Fibroblast of the conjunctiva (primary cell): ENCODE measurements at places on chromosomes 3 and 15.

DNA sequence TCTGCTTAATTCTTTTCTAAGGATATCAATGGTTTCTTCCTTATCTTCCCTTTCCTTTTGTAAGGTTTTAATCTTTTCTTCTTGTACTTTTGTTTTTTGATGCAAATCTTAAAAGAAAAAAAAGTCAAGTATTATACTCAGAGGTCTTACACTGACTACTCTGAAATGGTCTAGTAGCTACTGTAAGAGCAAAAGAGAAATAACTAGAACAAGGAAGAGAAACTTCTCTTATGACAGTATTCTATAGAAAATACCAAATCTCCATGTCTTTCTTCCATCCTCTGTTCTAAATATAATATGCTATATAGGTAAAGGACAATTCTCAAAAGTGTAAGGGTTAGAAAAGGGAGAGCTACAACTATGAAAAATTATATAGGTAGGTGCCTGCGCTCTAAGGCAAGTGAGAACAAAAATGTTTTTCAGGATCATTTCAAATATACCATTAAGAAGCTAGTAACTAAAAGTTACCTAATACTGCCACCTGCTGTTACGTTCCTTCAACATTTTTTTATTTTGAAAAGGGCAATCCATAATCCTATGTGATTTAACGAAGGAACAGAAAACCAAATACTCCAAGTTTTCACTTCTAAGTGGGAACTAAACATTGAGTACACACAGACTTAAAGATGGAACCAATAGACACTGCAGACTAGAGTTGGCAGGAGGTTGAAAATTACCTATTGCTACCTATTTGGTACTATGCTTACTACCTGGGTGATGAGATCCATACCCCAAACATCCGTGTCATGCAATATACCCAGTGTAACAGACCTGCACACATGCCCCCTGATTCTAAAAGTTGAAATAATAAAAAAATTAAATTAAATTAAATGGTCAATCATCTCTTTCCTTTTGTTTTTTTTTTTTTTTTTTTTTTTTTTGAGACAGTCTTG, 36.7 kb downstream of the CIP2A start:
- DNase-seq = peak; percentile 35

GRCh38 chr15:38701149-38701548, 136.5 kb upstream of the RASGRP1 start:
- no peak for DNase-seq

DNA sequence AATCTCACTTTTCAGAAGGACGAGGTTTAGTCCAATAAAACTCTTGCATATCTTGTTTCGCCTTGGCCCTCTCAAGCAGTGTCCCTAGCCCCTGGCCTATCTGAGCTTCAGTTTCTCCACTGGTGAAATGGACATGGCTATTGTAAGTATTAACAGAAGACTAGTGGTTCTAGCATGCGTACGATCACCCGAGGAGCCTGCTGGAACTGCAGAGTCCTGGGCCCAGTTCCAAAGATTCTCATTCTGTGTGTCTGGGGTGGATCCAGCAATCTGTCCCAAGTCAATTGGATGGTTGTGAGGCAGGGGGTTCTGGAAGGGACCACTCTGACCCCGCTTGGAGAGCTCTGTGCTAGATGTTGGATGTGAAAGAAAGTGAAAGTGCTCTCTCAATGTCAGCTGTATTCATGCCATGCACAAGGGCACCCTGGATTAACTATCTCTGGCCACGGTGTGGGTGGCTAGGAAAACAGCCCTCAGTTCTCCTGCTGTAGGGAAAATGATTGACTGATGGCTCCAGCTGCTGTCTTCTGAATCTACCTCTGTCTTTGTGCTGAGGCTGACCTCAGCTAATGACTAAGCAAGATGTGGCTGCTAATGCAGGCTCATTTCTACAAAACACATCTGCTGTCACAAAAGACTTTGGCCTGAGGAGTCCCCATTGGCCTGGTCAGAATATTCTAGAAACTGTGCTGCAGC, 1.9 kb upstream of the PLA1A start:
- no peak for DNase-seq

GRCh38 chr3:168914662-168915061, 748.9 kb downstream of the MECOM start:
- no peak for DNase-seq

DNA sequence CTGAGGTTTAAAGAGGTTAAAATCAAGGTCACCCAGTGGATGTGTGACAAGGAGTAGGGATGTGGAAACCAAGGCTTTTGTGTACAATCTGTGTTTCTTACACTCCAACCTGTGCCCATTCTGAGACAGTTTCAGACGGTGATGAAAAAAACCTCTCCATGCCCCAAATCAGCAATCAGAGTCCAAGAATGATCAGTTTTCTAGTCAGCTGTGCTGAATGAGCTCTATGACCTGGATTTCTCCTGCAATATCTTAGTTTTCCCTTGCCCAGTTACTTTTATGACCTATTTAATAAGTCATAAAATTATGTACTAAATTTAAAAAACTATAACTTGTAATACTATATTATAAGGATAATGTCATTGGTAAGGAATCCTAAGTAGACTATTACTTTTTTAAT, 37.5 kb upstream of the CBLB start:
- DNase-seq = no peak

- no peak for DNase-seq
Observed at GRCh38 chr3:195072916-195073564, 197.9 kb downstream of the XXYLT1 start.

DNA sequence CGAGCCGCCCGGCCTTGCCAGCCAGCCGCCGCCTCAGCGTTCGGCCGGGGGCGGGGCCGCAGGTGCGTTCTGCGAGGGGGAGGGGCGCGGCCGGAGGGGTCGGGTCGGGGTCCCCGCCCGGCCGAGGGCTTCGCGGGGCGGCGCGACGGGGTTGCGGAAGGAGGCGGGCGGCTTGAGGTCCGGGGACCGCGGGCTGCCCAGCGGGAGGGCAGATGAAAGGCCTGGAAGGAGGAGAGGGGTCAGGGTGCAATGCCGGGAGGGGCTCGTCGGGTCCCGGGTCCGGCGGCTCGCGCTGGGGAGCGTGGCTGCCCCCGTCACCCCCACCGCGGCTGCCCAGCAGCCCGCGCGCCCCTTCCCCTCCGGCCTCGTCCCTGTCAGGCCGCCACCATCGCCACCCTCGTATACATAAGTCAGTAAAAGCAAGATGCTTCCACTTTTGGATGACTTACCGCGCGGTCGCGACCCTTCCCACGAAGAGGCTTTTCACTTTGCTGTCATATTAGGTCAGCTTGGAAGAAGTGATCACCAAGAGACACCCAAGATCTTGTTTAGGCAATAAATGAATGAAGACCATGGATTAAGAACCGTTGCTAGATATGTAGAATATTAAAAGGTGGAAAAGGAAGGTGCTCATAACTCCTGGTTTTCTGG, 620 bp upstream of the ANP32A start:
- DNase-seq = no peak

DNA sequence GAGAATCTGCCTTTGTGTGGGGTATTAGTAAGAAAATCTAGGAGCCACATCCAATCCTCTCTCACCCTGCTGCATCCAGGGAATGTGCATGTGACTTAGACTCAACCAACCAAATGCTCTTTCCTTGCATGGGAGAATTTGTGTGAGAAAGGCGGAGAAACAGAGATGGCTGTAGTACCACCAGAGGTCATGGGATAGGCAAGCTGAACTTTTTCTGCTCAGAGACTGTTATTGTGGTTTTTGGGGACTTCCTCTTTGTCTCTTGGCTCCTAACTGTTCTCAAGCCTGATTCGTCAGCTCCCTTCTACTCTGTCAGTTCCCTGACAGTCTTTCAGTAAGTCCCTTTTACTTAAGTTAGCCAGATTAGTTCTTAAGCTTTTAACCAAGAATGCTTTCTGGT, 2.6 kb upstream of the ZSCAN2 start:
- DNase-seq = no peak

GRCh38 chr3:69305011-69305410, 80.9 kb downstream of the FRMD4B start:
- no peak for DNase-seq

DNA sequence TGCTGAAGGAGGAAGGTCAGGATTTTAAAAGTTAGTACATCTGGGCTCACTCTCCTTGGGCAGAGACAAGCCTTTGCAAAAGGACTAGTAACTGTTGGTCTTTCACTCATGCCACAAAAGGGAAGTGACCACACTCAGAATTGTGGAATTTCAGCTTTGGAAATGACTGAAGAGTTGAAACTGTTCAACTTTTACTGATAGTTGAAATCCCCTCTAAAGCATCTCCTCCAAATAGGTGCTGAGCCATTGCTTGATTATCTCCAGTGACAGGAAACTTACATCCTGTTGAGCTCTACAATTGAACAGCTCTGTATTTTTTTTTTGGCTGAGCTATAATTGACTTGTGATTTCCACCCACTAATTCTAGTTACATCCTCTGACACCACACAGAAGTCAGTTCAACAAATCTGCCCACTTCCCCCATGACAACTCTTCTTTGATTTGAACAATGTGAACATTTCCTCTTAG, 254.8 kb upstream of the TPRG1 start:
- DNase-seq = no peak

DNA sequence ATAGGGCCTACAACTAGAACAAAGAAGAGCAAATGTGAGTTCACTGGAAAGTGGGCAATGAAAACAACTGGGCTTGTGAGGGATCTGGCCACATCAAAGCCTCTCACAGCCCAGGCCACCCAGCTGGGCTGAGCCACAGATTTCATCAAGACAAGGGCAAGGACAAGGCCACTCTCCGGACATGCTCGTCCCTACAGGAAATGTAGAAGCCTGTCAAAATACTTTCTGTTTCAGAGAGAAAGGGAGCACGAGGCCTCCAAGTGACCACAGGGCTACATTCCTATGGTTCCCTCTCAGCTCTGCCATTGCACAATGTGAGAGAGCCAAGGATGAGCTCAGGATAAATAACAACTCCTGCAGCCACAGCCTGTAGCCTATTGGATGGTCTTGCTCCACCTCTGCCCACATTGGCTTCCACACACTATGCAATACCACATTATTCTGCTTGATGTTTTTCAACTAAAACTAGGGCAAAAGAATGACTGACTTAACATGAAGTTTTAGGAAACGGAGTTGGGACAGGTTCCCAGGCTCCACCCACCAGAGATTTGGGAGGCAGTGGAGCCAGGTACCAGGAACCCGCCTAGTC, 12.1 kb downstream of the TBC1D2B start:
- DNase-seq = peak; percentile 94

GRCh38 chr3:187507905-187508304, 139.7 kb downstream of the RTP4 start:
- no peak for DNase-seq

DNA sequence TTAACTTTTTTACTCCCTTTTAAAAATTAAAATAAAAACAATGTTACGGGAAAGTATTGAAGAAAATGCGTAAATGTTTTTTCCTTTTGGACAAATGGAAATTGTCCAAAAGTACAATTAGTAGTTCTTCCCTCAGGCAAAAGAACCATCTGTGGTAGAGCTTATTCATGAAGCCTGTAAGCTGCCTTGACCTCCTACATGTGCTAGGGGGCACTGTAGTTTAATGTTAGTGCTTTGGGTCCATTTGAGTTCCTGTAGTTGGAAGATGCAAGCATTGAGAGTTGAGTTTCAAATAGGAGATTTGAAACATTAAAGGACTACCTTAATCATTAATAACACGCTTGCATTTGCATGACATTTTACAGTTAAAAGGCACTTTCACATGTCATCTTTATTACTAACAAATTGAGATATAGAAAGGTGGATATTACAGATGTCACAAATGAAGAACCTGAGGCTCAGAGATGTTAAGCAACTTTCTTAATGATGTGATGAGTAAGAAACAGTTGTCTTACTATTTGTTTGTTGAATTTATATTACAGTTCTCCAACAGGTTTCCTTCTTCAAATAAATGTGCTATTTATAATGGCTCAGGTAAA, 1.8 kb upstream of the ZNF385D start:
- peak; percentile 81 for DNase-seq

- DNase-seq = no peak
Observed at GRCh38 chr3:154729741-154730140, 299.8 kb upstream of the GPR149 start.

GRCh38 chr15:63939531-63940130, 105.9 kb upstream of the HERC1 start:
- no peak for DNase-seq

DNA sequence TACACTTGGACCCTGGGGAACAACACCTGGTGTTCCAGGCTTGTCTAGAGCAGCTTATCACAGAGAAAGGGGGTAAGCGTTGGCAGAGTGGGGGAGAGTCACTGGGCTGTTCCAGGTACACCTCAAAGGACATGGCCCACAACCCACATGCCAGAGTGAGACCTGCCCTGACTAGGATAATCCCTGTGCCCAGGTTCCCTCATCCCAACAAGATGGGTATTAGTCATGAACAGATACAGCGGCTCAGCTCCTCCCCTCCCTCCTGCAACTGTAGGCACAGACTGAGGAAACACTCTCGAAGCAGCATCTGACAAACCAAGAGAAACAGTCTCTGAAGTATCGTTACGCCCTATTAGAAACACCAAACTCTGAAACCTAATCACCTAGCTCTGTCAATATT, 32.1 kb upstream of the RPS17 start:
- DNase-seq = no peak

GRCh38 chr3:171797873-171798272, 12.4 kb downstream of the PLD1 start:
- no peak for DNase-seq

- no peak for DNase-seq
Observed at GRCh38 chr3:141793476-141794260, 30.5 kb downstream of the GRK7 start.
